Cardiac atrium fibroblast (primary cell): ENCODE measurements at places on chromosomes 12 and 14. TPM values are rescaled to one million over a fixed set of nuclear protein-coding genes. Genes with fewer than 3 reads are reported as not detected.

Gene KRT6A
- not detected in 2 replicates for total RNA-seq

Gene CCDC197
- not detected in 2 replicates for total RNA-seq

Gene ACRBP
- 0.32 TPM in 1 of 2 replicates, not detected in the other for total RNA-seq

Gene DENND5B
- 4.5 and 5.7 TPM in 2 replicates for total RNA-seq

Gene PFDN5
- total RNA-seq: 376 and 591 TPM in 2 replicates

Gene TGM1
- 0.16 and 0.72 TPM in 2 replicates for total RNA-seq

Gene CLMN
- 0.81 and 7.2 TPM in 2 replicates for total RNA-seq

Gene ELK3
- total RNA-seq: 15.5 and 15.7 TPM in 2 replicates

Gene RABGGTA
- 25.9 and 39.9 TPM in 2 replicates for total RNA-seq

Gene RTN1
- total RNA-seq: 0.16 and 0.18 TPM in 2 replicates

Gene PROX2
- total RNA-seq: not detected in 2 replicates

Gene IKBIP
- 101 and 118 TPM in 2 replicates for total RNA-seq

Gene LRP1-AS
- total RNA-seq: not detected in 2 replicates

Gene ADCY6
- total RNA-seq: 17.5 and 37.4 TPM in 2 replicates

Gene TMEM117
- total RNA-seq: 4.5 and 6.2 TPM in 2 replicates

Gene HOXC12
- total RNA-seq: not detected in 2 replicates

Gene CAPZA3
- total RNA-seq: not detected in 2 replicates

Gene B4GALNT3
- 1.6 TPM in 1 of 2 replicates, not detected in the other for total RNA-seq

Gene OTOGL
- 0.81 and 1.1 TPM in 2 replicates for total RNA-seq

Gene PPFIA2
- 6.5 TPM in 1 of 2 replicates, not detected in the other for total RNA-seq

Gene KRT78
- total RNA-seq: not detected in 2 replicates

Gene PIWIL1
- not detected in 2 replicates for total RNA-seq

Gene ERP27
- not detected in 2 replicates for total RNA-seq

Gene CATSPERB
- 0.16 TPM in 1 of 2 replicates, not detected in the other for total RNA-seq

Gene DNAJC22
- 0.72 and 1.5 TPM in 2 replicates for total RNA-seq

Gene IL23A
- total RNA-seq: 1.6 TPM in 1 of 2 replicates, not detected in the other

Gene GOLT1B
- total RNA-seq: 53.1 and 72.8 TPM in 2 replicates

Gene CCDC175
- total RNA-seq: not detected in 2 replicates

Gene ULK1
- 4.4 and 9.2 TPM in 2 replicates for total RNA-seq

Gene PLEKHD1
- total RNA-seq: not detected in 2 replicates
